ENCODE measurements at places on chromosomes 6 and 20. TPM values are rescaled to one million over a fixed set of nuclear protein-coding genes. Genes with fewer than 3 reads are reported as not detected.

The ROS1 gene
- total RNA-seq: 0.43 TPM

- no peak for DNase-seq
These were observed 312.7 kb downstream of the PRL start for GRCh38 chr6:21984135-21984534.

The FAM83C gene
- total RNA-seq: not detected

DNA sequence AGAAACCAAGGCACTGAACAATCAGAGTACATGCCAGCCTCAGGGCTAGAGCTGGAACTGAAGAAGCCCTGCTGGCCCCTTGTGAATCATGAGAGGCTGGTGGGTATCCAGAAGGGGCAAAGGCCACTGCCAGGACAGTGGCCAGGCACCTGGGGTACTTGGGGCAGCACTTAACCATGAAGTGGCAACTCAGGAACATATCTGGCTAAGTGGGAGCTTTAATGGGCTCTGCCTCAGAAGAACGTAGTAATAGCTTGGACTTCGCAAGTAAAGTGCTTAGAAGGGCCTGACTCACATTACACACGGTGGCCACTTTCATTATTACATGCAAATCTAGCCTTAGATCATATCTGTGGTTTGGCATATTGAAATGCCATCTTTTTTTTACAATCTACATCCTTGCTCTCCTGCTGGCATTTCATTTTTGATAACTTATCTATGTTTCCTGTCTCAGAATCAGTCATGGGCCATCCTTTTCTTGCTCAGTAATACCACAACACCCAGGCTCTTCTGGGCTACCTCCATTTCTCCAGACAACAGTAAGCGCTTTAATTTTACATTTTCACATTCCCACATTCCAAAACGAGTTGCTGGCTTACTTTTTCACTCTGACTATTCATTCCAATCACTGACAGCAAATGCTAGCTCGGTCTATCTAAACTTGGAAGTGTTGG, 21.6 kb downstream of the NAPB start:
- peak; percentile 80 for DNase-seq

DNA sequence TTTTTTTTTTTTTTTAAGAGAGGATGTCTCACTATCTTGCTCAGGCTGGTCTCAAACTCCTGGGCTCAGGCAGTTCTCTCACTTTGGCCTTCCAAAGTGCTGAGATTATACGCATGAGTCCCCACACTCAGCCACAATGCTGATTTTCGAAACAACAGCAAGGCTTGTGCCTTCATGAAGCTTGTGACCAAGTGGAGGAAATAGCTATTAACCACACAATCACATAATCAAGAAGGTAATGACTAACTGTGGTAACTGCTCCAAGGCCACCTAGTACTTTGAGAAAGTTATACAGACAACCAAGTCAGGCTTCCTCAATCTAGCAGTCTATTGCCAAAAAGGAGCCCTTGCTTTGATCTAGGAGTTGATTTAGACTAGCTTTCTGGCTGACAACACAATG, 46.3 kb downstream of the SOD2 start:
- peak; percentile 64 for DNase-seq

- no peak for DNase-seq
These were observed 2.5 kb upstream of the FASTKD5 start for GRCh38 chr20:3162080-3162611.

DNA sequence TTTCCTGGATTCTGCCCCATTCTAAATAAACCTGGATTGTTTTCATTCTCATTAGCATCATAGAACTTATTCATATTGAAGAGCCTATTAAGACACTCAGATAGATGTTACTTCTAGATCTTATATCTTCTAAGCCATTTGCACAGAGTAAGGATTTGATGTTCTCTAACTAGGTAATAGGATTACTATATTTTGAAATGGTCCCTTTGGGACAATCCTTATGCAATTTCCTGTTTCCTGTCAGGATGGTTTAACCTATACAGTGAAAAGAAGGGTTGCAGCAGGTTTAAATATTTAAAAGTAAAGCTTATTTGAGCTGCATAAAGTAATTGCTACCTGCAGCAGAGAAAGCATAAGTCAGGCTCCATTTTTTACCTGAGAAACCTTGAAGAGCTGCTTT, 860.1 kb downstream of the TFAP2A start:
- DNase-seq: no peak

DNA sequence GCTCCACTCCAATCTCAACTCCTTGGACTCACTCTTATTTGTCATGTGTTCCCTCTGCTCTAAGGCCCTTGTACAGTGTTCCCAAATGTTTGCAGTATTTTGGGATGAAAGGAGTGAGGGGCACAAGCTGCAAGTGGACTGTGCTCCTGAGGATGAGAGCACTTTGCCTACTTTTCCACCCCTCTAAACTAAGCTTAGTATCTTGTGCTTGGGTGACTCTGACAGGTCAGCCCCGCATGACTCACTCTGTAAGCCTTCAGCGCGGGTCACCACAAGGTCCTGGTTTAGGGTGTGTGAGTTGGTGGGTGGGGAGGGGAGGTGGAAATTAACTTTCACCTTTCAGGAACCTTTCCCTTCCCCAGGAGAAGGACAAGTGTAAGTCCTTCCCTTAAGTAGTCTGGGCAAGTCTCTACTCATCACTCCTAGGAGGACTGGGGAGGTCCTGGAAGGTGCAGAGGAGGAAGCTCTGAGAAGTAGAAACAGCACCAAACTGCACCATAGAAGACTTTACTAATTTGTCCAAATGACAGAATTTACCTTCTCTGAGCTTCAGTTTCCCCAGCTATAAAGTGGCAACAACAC, 68.8 kb upstream of the EPB41L1 start:
- DNase-seq: peak; percentile 78

DNA sequence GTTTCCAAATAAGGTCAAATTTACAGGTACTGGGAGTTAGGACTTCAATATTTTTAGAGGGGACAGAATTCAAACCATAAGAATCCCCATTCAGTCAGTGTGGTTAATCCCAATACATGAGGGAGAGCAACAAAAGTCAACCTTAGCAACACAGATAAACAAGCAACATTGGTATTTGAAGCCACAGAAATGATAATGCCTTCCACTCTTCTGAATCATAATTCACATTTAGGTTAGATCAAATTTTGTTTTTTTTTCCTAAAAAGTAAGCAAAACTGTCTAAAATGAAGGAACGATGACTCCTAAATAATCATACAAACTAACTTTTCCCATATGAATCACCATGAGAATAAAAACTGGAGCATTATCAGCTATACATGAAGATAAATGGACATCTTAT, 246.0 kb upstream of the TENT5A start:
- DNase-seq: peak; percentile 80
